Activated gamma-delta T cell (primary cell): ENCODE measurements at places on chromosomes 1 and 21.

GRCh38 chr1:60924964-60925798, 157.2 kb upstream of the NFIA start:
- no peak for DNase-seq

DNA sequence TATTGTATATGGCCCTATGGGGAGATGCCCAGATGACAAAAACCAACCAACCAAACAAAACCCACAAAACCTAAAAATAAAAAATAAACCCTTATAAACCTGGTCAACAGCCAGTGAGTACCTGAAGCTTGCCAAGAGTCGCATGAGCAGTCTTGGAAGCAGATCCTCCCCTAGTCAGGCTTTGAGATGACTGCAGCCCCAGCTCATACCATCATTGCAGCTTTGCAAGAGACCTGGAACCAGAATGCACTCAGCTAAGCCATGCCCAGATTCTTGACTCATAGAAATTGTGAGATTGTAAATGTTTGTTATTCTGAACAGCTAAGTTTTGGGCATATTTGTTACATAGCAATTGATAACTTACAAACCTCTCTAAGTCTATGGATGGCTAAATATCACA, 326.8 kb downstream of the HLX start:
- DNase-seq = no peak

DNA sequence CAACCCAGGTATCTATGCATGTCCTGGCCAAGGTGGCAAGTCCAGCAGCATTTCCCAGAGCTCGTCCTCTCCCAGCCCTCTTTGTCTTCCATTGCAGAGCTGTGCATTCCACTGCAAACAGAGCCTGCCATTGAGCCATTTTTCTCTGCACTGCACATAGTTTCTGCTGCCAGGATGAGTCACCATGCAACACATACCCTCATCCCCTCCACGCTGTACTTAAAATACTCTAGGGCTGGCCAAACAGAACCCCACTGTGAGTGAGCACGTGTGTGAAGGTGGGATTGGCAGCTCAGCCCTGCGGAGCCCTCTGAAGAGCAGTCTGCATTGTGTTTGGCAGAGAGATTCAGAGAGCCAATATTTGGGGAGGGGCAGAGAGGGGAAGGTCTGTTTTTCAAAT, 3.9 kb upstream of the ATP1B1 start:
- DNase-seq = no peak

- DNase-seq = no peak
Measured at GRCh38 chr1:97573553-97573952, 347.3 kb downstream of the DPYD start.

- no peak for DNase-seq
Measured at GRCh38 chr1:30320581-30320890, 402.8 kb downstream of the MATN1 start.

DNA sequence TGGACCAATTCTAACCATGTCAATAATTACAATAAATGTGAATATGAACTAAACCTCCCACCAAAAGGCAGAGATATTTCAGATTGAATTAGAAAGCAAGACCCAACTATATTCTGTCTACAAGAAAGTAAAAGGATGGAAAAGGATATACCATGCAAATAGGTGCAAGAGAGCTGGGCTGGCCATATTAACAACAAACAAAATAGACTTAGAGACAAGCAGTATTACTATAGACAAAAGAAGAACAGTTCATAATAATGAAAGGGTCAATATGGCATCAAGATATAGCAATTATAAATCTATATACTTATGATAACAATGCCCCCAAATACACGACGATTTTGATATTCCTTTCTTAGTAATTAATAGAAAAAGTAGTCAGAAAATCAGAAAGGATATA, 67.3 kb upstream of the IFFO2 start:
- no peak for DNase-seq

DNA sequence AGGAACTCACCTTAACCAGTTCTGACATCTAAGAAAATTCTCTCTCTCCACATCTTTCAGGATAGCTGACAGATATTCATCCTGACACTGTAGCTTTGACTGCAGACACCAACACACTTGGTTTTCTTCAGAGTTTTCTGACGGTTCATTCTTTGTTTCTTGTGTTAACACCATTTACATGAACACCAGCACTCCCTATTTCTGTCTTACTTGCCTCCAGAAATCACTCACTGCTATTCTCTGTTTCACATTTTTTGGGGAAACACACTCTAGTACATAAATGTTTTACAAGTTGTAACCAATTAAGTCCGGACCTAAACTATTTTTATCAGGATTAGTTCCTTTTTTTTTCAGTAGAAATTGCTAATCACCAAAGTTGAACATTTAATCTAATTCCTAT, 15.4 kb downstream of the FLVCR1 start:
- DNase-seq = no peak

DNA sequence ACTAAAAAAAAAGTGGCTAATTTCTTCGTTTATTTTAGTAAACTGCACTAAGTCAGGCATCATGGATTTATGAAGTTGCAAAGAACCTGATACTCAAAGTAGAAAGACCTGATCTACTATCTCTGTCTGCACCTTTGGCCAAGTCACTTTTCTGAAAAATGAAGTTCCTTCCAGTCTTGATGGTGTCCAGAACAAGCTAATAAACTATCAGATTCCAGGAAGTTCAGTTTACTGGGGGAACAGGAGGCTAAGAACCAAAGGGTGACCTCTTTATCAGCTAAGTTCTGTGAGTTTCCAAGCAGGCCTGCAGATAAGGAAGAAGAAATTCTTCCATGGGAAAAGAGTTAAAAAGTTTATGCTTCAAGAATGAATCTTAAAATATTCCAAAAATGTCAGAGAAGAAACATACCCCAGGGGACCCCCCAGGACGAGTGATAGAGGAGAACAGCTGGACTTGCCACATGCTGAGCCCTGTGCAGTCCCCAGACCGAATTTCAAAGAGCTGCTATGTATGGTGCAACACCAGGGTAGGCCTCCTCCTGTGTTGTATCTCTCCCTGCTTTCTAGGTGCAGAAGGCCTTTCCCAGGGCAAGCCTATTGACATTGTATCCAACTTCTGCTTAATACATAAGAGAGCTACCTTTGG, 72.8 kb upstream of the FGGY start:
- no peak for DNase-seq

GRCh38 chr1:36737767-36738166, 255.1 kb upstream of the CSF3R start:
- no peak for DNase-seq

GRCh38 chr1:9118186-9118585, 10.7 kb downstream of the GPR157 start:
- DNase-seq = no peak

DNA sequence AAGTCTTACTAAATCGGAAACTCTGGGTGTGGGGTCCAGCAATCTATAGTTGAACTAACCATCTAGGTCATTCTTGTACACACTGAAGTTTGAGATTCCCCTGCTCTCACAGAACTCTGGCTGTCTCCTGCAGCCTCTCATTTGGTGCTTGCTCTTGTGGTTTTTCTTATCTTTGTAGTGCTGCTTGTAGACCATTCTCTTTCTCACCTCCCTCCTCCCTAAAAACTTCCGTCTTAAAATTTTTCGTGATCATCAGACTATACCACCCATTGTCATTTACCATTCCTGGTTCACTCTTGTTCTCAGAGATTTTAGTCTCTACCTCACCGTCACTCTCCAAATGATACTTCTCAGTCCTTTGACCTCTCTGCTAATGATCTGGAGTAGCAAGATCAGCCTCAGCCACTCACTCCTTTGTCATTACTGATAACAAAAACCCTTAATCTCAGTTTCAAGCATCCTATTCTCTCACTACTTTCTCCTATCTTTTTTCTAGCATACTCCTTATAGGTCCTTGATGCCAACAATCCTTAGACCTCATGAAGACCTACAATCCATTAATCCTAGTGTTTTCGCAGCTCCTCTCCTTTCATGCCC, 13.0 kb upstream of the EPHX4 start:
- DNase-seq = no peak
